ENCODE measurements at places on chromosomes 12 and 14.

GRCh38 chr12:97968641-97969197 is 506.1 kb downstream of the RMST start:
- DNase-seq, result no peak

DNA sequence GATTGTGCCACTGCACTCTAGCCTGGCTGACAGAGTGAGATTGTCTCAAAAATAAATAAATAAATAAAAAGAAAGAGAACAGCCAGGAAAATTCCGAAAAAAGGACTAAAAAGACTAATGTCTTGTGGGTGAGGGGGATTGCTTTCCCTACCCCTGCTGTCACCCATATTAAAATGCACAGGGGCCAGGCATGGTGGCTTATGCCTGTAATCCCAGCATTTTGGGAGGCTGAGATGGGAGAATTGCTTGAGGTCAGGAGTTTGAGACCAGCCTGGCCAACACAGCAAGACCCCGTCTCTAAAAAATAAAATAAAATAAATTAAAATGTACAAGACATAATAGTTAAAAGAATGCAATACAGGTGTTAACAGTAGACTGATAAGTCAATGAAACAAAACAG is 6.1 kb downstream of the DHRS1 start:
- no peak for DNase-seq

DNA sequence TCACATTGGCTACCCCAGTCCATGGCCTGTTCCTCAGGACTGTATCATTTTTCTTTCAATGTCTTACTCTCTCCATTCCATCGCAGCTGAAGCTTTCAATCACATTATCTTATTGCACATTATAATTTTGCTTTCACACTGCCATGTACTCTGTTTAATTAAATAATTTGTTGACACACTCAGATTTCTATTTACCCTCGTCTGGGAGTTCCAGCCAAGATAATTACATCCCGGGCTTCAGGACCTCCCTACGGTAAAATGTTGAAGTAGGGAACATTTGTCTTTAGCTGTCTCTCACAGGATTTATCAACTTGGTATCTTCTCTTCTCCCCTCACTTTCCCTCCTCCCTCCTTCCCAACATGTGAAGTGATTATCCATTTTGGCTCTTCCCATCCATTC is 177.2 kb upstream of the RASSF8 start:
- DNase-seq, result no peak

- no peak for DNase-seq
Observed at GRCh38 chr12:12534166-12534866, 28.3 kb downstream of the DUSP16 start.

GRCh38 chr12:116710370-116711150 is 27.3 kb downstream of the SPRING1 start:
- no peak for DNase-seq

- DNase-seq, result peak; percentile 75
Observed at GRCh38 chr14:100547633-100548294, 39.5 kb downstream of the BEGAIN start.

DNA sequence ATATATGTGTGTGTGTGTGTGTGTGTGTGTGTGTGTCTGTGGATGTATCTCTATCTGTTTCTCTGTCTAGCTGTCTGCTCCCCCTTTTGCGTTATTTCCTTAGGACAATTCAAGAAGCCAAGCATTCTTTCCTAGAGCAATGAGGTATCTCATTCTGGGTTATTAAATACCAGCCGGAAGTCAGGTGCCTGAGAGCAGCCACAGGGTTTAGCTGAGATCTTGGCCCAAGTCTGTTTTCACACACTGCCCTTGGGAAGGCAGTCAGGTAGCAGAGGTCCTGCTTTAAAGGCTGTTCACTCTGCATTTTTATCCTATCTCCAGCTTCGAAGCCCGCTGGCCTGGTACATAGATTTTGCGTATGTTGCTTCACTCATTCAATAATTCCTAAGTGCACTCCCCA is 76.8 kb downstream of the TSPAN9 start:
- no peak for DNase-seq

- DNase-seq, result no peak
Observed at GRCh38 chr14:93855737-93856136, 67.5 kb upstream of the PRIMA1 start.

DNA sequence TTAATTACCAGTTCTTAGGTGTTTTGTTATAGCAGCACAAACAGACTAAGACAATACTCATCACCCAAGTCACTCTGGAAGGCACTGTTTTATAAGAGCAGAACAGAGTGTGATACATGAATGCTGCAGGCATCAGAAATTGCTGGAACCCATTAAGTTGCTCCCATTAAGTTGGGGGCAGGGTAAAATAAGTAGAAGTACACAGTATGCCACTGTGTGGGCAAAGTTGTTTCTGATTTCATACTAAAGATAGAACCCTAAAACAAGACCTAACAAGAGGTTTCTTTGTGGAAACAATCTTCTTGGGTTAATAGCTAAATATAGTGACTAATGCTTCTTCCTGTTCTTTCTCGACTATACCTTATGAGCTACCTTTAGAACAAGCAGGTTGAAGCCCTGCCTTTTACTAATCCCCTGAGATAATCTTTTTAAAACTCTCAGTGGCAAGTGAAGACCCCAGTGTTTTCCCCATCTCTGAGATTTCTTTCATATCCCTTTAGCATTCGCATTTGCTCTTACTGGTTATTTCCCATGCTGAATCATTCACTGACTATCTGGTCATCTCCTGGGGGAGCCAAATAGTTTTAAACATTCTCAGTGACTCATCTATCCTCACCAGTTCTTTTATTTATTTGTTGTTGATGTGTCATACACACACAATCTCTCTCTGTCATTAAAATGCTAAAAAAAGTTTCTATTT is 52.3 kb downstream of the SOCS2 start:
- peak; percentile 93 for DNase-seq

DNA sequence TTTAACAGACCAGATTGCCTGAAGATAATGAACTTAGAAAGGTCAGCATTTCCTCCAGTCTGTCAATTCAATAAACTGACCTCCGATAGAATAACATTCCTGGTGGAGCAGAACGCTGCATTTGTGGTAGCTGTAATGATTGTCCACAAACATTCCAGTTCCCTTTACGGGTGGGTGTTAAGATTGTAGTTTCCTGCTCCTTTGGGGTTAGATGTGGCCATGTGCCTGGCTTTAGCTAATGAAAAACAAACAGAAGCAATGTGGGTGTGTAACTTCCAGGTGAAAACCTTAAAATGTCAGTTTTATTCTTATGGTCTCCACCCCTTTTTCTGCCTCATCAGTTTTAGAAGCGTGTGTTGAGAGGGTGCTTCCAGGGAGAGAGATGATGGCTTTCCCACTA is 217.3 kb upstream of the CRY1 start:
- DNase-seq, result no peak

DNA sequence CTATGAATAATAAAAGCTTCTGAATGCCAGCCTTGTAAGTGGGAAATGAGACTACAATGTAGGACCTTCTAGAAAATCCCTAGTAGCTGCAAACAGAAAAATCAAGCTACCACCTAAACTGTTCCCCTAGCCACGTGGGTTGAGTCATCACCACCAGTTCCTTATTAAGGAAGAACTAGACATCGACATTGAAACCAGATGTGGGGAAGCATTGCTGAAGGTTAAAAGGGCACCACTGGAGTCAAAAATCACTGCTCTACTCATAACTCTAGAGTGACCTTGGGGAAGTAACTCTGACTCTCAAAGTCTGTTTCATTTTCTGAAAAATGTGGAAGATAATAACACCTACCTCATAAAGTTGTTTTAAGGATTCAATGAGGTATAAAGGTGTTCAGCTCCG is 9.4 kb upstream of the CNIH1 start:
- peak; percentile 81 for DNase-seq

DNA sequence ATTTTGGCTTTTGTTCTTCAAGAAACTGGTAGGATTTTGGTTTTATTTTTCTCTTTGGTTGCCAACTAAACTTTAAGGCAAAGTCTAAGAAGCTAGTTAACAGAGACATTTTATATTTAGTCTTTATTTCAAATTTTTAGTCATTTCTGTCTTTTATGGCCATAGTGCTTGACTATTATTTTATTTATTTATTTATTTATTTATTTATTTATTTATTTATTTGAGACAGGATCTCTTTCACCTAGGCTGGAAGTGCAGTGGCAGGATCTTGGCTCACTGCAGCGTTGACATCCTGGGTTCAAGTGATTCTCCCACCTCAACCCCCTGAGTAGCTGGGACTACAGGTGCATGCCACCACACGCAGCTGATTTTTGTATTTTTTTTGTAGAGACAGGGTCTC is 3.1 kb downstream of the MON2 start:
- DNase-seq, result no peak

GRCh38 chr12:113260127-113260526 is 38.9 kb downstream of the TPCN1 start:
- no peak for DNase-seq

DNA sequence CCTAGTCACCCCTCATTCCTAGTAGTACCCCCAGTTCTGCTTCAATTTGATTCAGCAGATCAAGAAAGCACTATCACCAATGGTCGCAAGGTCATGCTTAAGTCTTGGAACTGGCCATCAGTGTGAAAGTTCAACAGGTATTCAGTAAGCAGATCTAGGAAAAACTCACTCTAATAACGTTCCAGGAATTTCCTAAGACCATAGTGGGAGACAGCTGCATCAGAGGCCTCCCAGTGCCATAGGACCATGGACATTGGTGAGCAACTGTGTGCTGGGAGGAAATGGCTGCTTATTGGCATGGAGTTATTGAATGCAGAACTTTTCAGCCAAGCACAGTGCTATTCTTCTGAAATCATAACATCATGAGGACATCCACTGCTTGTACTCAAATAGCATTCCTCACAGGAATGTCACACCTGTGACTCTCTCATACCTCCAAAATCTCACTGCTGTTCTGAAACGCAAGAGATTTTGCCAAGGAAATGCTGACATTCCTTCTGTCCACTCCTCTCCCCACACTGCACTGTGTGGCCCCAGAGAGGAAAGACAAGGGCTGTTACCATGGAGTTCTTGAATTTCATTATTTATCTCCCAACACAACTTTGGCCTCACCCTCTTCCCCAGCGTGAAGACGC is 30.9 kb upstream of the MDM2 start:
- no peak for DNase-seq

- DNase-seq, result no peak
Observed at GRCh38 chr14:33287189-33287588, 348.5 kb downstream of the NPAS3 start.

- no peak for DNase-seq
Observed at GRCh38 chr12:22743700-22744099, 118.7 kb downstream of the ETNK1 start.

- peak; percentile 10 for DNase-seq
Observed at GRCh38 chr14:32908196-32909084, 30.2 kb upstream of the NPAS3 start.

DNA sequence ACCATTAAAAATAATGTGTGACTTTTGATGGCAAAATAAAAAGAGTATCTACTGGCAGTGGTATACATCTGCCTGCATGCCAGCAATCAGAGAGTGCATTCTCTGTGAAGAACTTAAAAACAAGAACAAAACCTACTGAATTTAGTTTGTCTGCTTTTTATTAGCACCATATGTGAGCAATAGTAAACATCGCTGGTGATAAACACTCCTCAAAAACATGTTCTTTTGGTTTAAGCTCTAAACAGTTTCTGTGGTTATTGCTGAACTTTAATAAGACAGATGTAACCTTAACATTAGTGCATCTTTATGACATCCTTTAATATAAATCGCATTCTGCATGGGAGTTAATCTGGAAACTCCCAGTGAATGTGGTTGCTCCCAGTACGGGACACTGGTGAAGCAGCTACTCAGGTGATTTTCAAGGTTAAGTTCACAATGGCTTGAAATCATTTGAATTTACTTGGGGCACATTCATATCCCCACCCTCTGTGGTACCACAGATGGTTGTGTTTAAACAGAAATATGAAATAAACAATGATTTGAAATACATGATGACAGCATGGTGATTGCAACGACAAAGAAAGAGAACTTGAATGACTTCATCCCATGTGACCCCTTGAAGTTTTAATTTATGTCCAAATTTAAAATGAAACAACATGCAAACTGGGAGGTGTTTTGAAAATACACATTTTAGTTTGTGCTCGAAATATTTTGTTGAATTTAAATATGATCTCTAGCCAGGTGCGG is 285.9 kb downstream of the FOXN3 start:
- no peak for DNase-seq

DNA sequence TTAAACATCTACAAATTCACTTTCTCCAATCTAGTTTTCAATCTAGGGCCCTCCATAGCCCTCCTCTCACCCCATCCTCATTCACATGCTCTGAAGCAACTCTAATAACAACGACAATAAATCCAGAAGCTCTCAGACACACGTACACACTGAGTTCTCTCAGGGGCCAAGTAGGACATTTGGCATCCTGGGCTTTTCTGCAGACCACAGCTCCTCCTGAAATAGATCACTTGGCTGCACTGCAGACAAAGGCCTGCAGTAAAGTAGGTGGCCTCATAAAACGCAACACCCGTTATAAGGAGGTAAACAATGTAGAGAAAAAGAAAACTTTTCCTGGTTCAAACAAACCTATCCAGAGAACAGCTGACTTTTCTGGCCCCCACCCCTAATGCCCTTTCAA is 111.2 kb downstream of the TMTC1 start:
- DNase-seq, result no peak

DNA sequence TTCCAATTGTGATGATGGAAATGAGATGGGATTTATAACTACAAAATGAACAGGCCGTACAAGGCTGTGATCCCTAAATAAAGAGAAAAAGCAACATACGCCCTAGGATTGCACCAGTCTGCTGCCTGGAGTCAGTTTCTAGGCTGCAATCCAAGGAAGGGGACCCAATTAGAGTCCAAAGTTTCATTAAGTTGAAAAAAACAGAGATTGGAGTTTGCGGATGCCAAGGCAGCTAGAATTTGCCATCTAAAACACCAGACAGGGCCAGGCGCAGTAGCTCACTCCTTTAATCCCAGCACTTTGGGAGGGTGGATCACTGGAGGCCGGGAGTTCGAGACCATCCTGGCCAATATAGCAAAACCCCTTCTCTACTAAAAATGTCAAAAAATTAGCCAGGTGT is 661.0 kb downstream of the RPS29 start:
- DNase-seq, result no peak

GRCh38 chr14:95685978-95686922 is at the start of gene TCL1B:
Gene TCL1B (plus strand): TSS chr14:95686426. CDS start chr14:95686468, 42 bp downstream.
- no peak for DNase-seq

DNA sequence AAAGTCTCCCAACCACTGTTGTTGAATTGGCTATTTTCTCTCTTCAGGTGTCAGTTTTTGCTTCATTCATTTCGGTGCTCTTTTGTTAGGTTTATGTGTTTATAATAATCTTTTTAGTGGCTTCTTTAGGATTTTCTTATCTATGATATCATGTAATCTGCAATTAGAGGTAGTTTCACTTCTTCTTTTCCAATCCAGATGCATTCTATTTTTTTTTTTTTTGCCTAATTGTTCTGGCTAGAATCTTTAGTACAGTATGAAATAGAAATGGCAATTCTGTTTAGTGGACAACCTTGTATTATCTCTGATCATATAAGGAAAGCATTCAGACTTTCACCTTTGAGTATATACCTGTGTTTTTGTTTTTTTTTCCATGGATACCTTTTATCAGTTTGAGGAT is 17.4 kb downstream of the CNOT2 start:
- no peak for DNase-seq

GRCh38 chr14:29601616-29602015 is 326.0 kb downstream of the PRKD1 start:
- DNase-seq, result no peak

GRCh38 chr12:103780093-103780440 is 61.0 kb downstream of the NT5DC3 start:
- peak; percentile 35 for DNase-seq

GRCh38 chr14:100669011-100669412 is 57.7 kb upstream of the DLK1 start:
- DNase-seq, result no peak

GRCh38 chr12:122740351-122740750 is 9.7 kb upstream of the HCAR1 start:
- peak; percentile 7 for DNase-seq

GRCh38 chr12:123752046-123752445 is 10.1 kb upstream of the DNAH10 start:
- DNase-seq, result no peak

Measured in RPMI7951 (cell line).